ENCODE measurements at places on chromosomes 2 and 18. TPM values are rescaled to one million over a fixed set of nuclear protein-coding genes. Genes with fewer than 3 reads are reported as not detected.

DNA sequence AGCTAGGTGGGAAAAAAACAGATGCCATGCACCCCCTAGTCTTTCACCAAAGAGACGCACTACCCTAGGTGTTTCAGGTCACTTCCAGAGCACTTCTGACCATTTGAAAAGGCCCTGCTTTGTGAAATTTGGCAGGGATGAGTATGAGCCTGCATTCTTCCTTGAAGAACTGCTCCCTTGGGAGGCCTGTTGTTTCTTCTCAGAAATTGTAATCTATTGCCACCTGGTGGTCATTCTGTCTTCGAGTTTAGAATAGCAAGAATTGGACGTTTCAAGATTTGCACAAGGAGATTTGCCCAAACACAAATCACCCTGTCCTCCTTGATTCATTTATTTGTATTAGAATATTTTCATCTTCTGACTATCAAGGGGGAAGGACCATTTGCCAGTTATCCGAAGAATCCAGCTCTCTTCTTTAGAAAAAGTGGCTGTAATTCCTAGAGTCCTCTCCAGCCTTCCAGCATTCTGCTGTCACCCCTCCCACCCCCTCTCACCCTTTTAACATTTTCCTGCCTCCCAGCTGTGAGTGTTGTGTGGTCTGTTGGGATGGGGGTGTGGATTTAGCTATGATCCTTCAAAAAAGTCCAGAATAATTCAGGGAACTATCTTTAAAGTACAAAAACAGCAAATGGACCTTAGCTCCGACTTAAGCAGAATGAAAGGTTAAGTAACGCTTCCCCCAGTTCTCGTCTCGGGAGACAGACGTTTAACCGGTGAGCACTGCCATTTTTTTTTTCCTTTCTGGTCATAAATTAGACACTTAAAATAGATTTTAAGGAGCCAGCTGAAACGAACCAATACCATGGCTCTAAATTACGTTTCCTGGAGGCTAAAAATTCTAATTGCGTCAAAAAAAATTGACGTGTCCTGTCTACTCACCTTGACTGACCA lies 3.7 kb upstream of the GAD1 start:
- peak; percentile 43 for DNase-seq

- no peak for DNase-seq
Measured at GRCh38 chr2:51263951-51264350, 232.0 kb upstream of the NRXN1 start.

- no peak for DNase-seq
Measured at GRCh38 chr2:10325278-10326145, 22.8 kb downstream of the HPCAL1 start.

DNA sequence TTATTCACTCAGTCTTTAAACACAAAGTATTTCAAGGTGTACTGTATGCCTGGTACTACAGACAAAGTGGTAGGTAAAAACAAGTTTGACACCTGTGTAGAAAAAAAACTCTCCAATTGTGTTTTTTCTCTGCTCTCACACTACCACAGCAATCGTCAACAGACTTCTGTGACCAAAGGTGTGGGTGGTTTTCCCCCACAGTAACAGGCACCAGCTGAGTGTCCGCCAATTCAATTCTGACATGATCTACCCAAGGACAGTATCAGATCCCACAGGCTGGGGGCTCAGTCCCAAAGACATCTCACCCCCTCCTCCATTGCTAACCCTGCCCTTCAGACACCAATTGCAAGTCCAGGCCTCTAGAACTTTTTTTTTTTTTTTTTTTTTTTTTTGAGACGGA lies 71.2 kb downstream of the CD226 start:
- no peak for DNase-seq

DNA sequence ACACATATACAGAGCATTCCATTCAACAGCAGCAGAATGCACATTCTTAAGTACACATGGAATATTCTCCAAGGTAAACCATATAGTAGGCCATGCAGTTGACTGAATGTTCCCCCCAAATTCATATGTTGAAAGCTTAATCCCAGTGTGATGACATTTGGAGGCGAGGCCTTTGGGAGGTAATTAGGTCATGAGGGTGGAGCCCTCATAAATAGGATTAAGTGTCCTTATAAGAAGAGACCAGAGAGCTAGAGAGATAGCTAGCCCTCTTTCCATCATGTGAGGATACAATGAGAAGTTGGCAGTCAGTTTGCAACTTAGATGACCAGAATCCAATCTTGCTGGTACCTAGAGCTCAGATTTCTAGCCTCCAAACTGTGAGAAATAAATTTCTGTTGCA lies 27.6 kb downstream of the TMEM185B start:
- no peak for DNase-seq

- DNase-seq = peak; percentile 69
Measured at GRCh38 chr2:146734042-146734820, 1110.6 kb upstream of the ACVR2A start.

DNA sequence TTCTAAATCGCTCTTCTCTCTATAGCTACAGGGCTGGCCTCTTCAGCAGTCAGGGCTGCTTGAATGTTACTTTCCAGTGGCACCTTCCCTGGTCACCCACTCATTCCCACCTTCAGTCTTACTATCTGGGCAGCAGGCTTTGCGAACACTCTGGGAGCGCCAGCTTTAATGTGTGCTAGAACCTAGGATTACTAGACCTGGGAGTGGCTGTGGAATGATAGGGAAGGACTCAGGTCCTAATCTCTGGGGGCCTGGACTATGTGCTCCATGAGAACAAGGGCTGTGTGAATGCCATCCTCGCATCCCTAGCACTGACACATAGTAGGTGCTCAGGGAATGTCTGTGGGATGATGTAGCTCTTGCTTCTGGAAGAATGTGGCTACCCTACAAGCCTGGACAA lies 57.6 kb downstream of the BCL2L11 start:
- DNase-seq = no peak

GRCh38 chr18:50356036-50356945 lies 18.6 kb upstream of the SKA1 start:
- DNase-seq = peak; percentile 37

DNA sequence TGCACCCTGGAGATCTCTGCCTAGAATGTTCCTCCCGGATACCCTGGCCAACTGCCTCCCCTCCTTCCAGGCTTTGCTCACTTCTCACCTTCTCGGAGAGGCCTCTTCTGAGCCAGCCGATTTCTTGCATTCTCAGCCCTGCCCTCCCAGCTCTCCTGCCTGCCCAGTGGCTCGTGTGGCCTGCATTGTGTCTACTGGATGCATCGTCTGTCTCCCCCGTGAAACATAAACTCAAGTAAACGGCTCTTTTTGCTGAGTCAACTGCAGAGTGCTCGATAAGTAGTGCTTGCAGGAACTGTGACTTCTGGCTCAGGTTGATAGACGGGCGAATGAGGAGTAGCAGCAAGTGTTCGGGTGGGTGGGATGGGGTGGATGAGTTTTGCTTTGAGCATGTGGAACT lies 112.5 kb upstream of the ODC1 start:
- DNase-seq = no peak

GRCh38 chr2:75403991-75404428 lies 156.7 kb downstream of the EVA1A start:
- peak; percentile 45 for DNase-seq

DNA sequence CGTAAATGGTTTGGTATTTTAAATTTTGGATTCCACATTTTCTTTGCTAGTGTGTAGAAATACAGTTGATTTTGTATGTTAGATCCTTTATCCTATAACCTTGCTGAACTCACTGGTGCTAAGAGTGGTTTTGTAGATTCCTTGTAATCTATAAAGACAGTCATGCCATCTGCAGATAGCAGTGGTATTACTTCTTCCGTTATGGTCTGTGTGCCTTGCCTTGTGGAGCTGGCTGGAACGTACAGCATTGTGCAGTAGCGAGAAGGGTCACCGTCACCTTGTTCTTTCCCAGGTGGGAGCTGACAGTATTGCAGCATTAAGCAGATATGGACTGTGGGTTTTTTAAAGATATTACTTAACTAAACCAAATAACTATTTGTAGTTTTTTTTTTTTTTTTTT lies 33.7 kb downstream of the ATP9B start:
- DNase-seq = no peak

DNA sequence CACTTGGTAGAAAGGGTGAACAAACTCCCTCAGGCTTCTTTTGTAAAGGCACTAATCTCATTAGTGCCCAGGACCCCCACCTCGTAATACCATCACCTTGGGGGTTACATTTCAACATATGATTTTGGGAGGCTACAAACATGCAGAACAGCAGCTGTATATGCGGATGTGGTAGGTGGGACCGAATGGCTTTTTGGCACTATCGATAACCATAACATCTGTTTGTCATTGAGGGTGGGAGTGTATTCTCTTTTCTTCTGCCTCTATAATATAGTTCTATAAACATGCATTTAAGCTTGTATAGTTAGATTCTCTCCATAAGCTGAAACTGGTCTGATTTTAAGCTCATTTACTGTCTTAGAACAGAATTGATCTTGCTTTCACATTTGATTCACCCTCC lies 239.1 kb upstream of the BOD1L2 start:
- no peak for DNase-seq

GRCh38 chr18:13235421-13235831 lies 16.9 kb downstream of the LDLRAD4 start:
- DNase-seq = peak; percentile 34

DNA sequence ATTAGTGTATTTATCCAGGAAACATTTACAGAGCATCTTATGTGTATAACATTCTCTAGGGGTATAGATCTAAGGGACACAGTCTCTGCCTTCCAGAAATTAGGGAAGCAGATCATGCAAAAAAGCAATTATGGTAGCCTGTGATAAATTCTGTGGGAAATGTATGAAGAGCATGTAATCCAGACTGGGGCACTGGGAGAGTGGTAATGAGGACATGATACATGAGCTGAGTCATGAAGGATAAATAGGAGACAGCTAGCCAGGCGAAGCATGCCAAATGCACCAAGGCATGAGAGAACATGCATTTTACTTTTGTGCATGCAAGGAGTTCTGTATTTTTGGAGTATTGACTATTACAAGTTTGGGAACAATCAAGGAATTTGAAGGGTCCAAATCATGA lies 8.9 kb upstream of the RPRM start:
- no peak for DNase-seq

- no peak for DNase-seq
Measured at GRCh38 chr18:49769047-49769728, 44.1 kb downstream of the ACAA2 start.

DNA sequence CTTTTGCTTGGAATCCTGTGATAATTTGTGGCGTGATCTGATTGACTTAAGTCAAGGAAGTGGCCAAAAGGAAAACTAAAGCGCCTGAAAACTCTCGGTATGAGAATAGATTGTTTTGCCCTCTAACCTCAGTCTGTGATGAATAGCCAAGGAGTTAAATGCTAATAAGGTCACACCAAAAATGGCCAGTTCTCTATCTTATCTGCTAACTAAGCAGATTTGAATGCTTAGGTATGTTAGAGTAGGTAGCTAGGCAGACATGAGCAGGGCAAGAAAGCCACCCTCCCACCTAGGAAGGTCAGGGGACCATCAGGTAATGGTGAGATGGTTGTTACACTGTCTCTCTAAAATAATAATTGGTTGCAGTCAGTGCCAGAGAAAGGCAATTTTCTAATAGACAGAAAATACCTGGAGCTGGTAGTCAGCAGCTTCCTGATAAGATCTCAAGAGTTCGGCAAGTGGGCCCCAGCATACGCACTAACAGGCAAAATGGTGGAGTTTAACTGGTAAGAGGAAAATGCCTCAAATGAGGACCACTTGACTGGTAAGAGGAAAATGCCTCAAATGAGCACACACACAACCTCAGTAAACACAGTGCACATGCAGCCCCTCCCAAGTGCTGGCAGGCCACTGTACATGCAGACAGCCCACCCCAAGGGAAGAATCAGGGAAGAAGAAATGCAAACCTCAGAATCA lies 468.4 kb downstream of the MBD2 start:
- DNase-seq = no peak

GRCh38 chr2:98308532-98308931 lies 37.7 kb upstream of the CNGA3 start:
- no peak for DNase-seq

- DNase-seq = peak; percentile 6
Measured at GRCh38 chr2:149616681-149617456, 29.3 kb upstream of the MMADHC start.

DNA sequence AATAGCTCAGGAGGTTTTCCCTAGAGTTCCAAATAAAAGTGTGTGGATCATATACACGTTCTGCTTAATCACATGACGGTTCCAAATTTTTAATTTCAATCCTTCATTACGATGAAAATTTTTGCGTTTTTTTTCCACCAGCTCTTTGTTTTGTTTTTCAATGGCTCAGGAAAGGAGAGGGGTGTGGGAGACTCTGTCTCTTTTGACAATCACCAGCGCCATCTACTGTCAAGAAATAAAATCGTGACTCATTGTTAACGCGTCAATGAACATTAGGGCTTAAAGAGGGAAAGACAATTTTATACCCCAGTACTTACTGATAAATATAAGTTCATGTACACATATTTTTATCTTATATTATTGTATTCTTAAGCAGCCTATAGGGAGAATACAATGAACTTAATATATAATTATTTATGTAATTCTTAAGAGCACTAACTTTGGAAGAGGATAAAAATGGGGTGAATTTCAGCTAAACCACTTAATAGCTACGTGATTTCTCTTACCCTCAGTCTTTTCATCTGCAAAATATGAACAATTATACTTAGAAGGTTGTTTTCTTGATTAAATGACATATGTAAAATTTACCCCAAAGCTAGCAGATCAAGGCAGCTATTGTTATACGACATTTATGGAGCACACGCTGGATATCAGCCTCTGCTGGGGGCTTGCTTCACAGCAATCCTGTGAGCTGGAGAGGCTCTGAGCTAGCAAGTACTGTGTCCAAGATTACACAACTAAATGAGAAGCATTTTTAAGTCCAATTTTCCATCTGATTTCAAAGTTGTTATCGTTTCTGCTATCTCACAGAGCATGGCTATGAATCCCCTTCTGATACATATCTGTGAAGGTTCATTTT lies 47.4 kb upstream of the RMDN2 start:
- peak; percentile 64 for DNase-seq

DNA sequence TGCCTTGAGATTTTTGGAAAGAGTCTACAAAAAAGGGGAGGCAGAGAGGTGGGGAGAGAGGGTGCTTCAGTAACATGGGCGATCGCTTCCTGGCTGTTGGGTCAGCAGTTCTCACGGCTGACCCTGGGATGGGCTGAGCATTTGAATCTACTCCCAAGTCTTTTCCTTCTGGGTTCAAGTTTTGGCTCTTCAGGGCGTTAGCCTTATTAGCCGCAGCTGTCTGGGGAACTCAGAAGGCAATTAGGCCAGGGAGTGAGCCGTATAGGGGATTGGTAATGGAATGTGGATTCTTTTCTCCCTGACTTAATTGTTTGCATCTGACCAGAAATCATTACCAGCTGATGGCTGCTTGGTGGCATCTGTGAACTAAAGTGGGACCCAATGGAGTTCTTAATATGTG lies 250.5 kb upstream of the SKOR2 start:
- no peak for DNase-seq

Gene IL36G
- not detected for total RNA-seq

Gene CCDC68
- total RNA-seq = 0.26 TPM

Gene DARS1
- 51.3 TPM for total RNA-seq

Gene TBR1
- total RNA-seq = under 0.01 TPM

Gene GALNT5
- total RNA-seq = not detected

Gene VWC2L
- not detected for total RNA-seq

Gene LYPD1
- total RNA-seq = 0.13 TPM

Gene MITD1
- total RNA-seq = 14.2 TPM

Gene LHCGR
- not detected for total RNA-seq

Gene KIAA2012
- total RNA-seq = not detected

Gene DRC1
- total RNA-seq = not detected

Gene ANKRD30B
- total RNA-seq = not detected

Gene SCYGR4
- total RNA-seq = not detected

Gene EML6
- total RNA-seq = 0.77 TPM
